Breast epithelium (tissue), 4 donors: ENCODE measurements at places on chromosomes 12 and 14.

DNA sequence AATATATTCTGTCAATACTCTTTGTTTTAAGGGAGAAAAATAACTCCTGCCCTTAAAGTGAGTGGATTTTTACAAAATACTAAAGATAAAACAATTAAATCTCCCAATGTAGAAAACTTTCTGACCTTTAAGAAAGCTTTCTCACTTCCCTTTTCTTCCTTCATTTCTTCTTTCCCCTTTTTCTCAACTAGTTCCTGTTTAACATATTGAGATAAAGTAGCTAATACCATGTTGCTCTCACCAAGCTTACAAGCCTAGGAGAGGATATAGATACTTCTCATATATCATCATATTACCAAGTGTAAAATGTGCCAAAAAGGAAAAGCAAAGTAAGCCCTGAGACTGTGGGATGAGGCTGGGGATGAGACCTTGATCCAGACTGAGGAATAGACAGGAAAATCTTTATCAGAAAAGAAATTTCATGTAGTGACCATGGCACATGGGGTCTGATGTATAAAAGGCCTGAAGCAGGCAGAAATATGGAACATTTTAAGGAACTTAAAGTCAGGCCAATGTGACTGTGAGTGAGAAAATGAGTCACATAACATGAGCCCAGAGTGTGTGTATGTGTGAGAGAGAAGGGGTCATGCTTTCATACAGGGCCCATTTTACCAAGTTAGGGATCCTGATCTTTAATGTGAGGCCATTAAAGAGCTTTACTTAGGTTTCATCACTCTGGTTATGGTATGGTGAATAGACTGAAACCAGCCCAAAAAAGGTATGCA lies 1.6 kb upstream of the RPL10L start:
- no peak for DNase-seq

GRCh38 chr14:60922050-60922449 lies 58.8 kb downstream of the TRMT5 start:
- no peak for DNase-seq

DNA sequence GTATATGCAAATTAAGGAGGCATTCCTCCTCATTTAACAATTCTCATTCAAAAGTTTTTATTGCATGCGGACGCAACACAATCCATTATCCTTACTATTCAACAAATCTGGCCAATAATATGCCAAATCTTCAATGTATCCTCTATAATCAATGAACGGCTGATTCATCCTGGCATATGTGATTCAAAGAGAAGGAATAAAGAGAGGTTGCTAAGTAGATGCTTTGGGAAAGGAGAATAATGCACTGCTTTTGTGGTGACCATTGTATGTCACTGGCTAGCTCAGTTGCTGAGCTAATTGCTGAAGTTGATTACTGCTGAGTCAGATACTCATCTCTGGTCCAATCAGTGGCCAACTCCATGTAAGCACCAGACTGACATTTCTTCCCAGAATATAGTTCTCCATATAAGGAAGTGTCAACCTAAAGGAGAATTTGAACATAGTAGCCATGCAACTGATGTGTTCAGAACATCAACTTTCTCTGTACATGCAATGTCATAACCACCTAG lies 148.0 kb downstream of the PDZRN4 start:
- DNase-seq, result no peak

DNA sequence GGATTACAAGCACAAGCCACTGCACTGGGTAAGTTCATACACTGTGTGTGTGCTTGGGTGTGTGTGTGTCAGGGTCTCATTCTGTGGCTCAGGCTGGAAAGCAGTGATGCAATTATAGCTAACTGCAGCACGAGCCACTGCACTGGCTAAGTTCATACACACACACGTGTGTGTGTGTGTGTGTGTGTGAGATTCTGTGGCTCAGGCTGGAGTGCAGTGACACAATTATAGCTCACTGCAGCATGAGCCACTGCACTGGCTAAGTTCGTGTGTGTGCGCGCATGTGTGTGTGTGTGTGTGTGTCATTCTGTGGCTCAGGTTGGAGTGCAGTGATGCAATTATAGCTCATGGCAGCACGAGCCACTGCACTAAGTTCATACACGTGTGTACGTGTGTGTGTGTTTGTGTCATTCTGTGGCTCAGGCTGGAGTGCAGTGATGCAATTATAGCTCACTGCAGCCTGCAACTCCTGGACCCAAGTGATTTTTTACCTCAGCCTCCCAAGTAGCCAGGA lies 85.4 kb downstream of the HECTD1 start:
- no peak for DNase-seq

- DNase-seq, result no peak
Measured at GRCh38 chr12:7190268-7191055, 976 bp downstream of the PEX5 start.

GRCh38 chr14:22231018-22231417 lies 358.0 kb downstream of the DAD1 start:
- no peak for DNase-seq

- no peak for DNase-seq
Measured at GRCh38 chr12:80038062-80038560, 61.2 kb upstream of the OTOGL start.

- DNase-seq, result no peak
Measured at GRCh38 chr12:64522807-64523206, 70.9 kb downstream of the TBK1 start.

GRCh38 chr12:51845482-51845881 lies 3.0 kb downstream of the FIGNL2 start:
- no peak for DNase-seq

- DNase-seq, result no peak
Measured at GRCh38 chr12:27899151-27899661, 73.3 kb downstream of the PTHLH start.

GRCh38 chr12:123897221-123897620 lies 75.4 kb downstream of the CCDC92 start:
- no peak for DNase-seq

DNA sequence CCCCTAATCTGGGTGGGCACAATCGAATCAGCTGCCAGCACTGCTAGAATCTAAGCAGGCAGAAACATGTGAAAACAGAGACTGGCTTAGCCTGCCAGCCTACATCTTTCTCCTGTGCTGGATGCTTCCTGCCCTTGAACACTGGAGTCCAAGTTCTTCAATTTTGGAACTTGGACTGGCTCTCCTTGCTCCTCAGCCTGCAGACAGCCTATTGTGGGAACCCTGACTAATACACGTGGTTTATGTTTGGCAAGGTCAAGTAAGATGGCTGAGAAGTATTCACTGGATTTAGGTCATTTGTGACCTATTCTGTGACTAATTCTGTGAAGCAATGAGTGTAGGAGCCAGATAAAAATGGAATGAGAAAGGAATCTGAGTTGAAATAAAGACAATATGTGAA lies 11.0 kb downstream of the GPR135 start:
- no peak for DNase-seq

- no peak for DNase-seq
Measured at GRCh38 chr12:112131686-112132085, 6.3 kb downstream of the TRAFD1 start.

GRCh38 chr14:53851394-53852090 lies 105.1 kb downstream of the BMP4 start:
- no peak for DNase-seq

GRCh38 chr12:56768424-56768823 lies 5.3 kb downstream of the HSD17B6 start:
- no peak for DNase-seq

- no peak for DNase-seq
Measured at GRCh38 chr12:124376435-124376834, 81.5 kb downstream of the RFLNA start.

DNA sequence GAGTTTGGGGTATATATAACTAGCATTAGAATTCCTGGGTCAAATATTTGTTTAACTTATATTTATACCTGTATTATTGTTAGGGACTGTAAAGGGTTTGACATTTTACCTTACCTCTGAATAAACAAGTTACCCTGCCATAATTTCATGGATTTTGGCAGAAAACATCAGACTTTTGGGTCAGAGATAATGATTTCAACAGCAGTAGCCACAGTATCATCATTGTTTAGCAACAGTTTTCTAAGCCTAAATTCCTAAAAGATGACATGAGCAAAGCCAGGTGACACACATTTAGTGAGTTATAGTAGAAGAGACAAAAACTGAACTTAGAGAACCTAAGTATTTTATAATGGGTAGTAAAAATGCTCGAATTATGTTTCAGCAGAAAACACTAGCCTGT lies 954.4 kb downstream of the TRHDE start:
- DNase-seq, result no peak

- DNase-seq, result no peak
Measured at GRCh38 chr12:79326222-79326621, 364.5 kb downstream of the PAWR start.

DNA sequence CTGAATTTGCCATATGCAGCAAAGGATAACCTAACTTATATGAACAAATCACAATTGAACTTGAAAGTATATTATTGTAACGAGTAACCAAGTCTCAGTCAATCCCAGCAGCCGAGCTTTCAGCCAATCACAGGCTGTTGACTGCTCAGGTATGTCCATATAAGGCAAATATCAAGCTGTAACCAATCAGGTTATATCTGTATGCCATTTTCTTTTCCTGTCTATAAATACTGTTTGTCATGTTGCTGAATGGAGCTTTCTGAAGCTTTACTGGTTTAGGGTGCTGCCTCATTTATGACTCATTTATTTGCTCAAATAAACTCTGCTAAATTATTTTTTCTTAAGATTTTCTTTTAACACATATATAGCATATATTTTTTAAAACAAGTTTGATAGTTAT lies 1059.5 kb downstream of the GALC start:
- no peak for DNase-seq

DNA sequence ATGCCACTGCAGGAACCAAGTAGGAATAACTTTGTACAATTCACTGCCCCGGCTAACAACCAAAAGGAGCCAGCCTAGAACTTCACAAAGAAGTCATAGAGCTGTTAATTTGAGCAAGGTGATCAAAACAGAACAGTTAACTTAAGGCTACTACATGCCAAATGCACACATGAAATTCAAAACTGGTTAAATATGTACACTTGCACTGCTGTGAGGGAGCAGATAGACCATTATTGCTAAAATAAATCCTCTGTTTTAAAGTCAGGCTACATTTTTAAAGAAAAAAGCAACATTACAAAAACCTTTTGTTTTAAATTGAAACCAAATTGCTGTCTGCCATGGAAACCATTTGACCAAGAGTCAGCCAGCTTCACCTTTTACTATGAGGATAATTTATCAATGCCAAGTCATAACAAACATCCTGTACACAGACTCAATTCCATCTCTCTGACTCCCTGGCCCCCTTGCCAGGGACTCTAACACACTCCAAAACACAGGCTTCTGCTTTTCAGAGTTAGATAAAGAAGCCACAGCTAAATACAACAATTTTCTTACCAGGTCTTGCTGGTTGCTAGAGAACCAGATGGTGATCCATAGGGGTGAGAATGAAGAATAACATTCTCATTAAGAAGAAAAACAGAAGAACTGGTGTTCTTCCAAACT lies 84.0 kb downstream of the LRP6 start:
- DNase-seq, result no peak
